ENCODE measurements at places on chromosomes 2 and 18. TPM values are rescaled to one million over a fixed set of nuclear protein-coding genes. Genes with fewer than 3 reads are reported as not detected.

GRCh38 chr2:223998948-223999347, 40.1 kb downstream of the SERPINE2 start:
- DNase-seq, result no peak

GRCh38 chr18:59268127-59268720, 5.0 kb downstream of the RAX start:
- no peak for DNase-seq

DNA sequence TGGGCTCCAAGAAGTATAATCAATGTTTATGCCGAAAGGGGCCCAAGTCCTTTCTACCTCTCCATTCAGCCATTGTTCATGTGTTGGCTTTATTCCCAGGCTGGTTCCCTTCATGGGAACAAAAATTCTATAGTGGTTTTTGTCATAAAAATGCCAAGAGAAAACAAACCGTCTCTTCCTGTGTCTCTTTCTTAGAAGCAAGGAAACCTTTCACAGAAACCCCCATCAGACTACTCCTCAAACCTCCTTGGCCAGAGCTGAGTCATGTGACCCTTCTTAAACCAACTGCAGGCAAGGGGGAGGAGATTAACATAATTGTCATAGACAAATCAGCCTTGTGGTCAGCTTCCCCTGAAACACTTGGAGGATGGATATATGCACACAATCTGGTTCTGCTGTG, 75.1 kb upstream of the TANK start:
- DNase-seq, result no peak

- DNase-seq, result no peak
Measured at GRCh38 chr18:13501891-13502290, 224.5 kb downstream of the FAM210A start.

ASB18 gene
- not detected for total RNA-seq
